ENCODE measurements at places on chromosomes 1 and 21.
A peak's percentile ranks its signal among the peaks of the same experiment; 100 is the strongest.

- DNase-seq, result peak; percentile 34
Measured at GRCh38 chr1:42756956-42757891, 9.6 kb downstream of the P3H1 start.

GRCh38 chr21:32844076-32844475 is 72.5 kb upstream of the PAXBP1 start:
- DNase-seq, result no peak

GRCh38 chr1:230047114-230047865 is 19.7 kb upstream of the GALNT2 start:
- DNase-seq, result no peak

GRCh38 chr1:211735208-211736170 is 60.1 kb upstream of the NEK2 start:
- no peak for DNase-seq

- no peak for DNase-seq
Measured at GRCh38 chr1:229253151-229253974, 17.5 kb upstream of the RAB4A start.

GRCh38 chr1:25694167-25695007 is 77.8 kb downstream of the MAN1C1 start:
- peak; percentile 26 for DNase-seq

- DNase-seq, result no peak
Measured at GRCh38 chr1:15411593-15412137, 2.0 kb downstream of the EFHD2 start.

GRCh38 chr1:63624911-63625310 is 31.7 kb downstream of the PGM1 start:
- no peak for DNase-seq

DNA sequence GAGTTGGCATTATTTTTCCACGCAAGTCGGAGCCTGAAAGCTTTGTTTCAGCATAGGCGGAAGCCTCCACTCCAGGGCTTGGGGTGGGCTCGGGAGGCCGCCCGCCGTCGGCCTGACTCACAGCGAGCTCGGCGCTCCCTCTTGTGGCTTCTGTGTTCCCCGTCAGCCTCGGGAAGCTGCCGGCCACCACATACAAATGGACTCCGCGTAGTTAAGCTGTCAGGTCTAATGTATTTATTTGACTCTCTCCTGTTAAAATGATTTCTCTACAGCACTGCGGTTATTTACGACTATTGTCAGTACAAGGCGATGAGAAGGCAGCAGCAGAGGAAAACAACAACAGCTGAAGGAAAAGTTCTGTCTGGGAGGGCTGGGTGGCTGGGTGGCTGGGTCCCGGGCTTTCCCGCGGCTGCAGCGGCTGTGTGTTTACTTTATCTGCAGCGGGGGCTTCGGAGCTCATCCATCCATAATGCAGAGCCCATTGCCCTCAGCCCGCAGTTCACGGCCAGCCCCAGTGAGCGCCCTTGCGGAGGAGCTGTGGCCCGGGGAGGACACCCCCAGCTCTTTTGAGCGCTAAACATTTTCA is 375.7 kb upstream of the CAMK1G start:
- peak; percentile 46 for DNase-seq

- no peak for DNase-seq
Measured at GRCh38 chr1:166900987-166901386, 24.9 kb upstream of the TADA1 start.

DNA sequence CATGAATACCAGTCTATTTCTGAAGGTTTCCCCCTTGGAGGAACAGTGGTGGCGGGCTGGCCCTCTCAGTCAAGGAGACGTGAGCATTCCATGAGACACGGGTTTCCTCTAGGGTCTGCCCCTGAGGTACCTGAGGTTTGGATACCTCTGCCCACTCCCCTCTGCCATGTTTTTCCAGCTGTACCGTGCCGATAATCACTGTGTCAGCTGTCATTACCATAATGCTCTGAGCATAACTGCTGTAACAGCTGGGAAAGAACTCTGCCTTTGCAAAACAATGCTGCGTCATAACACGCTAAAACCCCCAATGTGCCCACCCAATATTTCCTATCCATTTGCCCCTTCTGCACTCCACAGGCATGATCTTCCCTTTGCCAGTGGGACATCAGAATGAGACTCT is 425.1 kb downstream of the KIF26B start:
- DNase-seq, result no peak

- DNase-seq, result no peak
Measured at GRCh38 chr1:38772026-38772425, 87.5 kb downstream of the RRAGC start.

DNA sequence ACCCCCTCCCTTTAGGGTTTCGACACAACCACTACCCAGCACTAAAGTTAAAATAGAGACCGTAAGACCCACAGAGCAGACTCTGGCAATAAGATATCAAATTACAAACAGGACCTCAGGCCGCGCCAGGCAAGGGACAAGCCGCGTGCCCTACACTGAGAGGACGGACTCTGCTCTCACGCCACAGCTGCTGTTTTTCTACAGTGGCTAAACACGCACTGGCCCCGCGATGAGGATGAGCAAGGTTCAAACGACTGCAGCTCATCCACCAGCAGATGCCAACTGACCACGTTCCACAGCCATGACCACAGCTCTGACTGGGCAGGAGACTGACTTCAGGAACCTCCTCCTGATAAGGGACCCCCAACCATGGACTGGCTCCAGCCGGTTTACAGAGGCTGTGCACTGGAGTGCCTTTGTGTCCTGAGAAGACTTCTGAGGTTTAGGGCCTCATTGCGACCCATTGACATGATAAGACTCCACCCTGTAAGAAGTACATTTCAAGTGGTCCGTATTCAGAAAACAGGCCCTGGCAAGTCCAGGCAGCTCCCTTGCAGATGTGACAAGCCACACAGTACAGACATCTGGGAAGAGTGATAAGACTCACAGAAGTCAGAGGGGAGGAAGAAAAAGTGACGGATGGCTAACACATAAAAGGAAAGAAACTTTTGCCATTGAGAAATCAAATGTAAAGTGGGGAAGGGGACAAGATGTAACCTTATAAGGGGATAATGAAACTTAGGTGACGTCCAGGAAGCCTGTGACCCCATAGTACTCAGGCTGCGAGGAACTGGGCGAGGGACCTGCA is 1.5 kb upstream of the KRTAP10-6 start:
- peak; percentile 87 for DNase-seq

DNA sequence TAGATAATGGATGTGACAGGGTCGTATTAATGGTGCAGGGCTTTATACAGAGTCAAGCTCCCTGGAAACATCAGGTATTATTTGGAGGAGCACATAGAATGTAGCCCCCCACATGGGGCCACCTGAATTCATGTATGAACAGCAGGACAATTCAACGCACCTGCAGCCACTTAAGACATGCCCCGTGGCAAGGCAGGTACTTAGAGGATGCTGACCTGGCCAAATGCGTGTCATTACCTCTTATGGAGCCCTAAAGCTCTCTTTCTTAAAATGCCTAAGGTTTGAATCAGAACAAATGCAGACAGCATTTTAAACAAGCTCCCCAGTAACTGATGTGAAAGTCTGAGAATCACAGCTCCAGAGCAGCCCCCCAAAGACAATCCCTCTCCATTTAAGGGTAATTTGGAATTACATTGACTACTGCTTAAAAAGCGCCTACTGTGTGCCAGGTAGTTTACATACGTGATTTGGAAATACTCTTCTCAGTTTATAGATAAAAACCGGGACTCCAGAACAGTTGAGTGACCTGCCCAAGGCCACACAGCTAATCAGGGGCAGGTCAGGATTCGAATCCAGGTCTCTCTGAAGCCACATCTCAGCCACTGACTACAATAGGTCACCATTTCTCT is 71.0 kb upstream of the KLHDC7A start:
- no peak for DNase-seq

- no peak for DNase-seq
Measured at GRCh38 chr1:72439036-72439435, 156.7 kb upstream of the NEGR1 start.

GRCh38 chr1:38898653-38899230 is 17.4 kb upstream of the GJA9 start:
- DNase-seq, result no peak

- no peak for DNase-seq
Measured at GRCh38 chr1:57623791-57624538, 200.1 kb upstream of the DAB1 start.

DNA sequence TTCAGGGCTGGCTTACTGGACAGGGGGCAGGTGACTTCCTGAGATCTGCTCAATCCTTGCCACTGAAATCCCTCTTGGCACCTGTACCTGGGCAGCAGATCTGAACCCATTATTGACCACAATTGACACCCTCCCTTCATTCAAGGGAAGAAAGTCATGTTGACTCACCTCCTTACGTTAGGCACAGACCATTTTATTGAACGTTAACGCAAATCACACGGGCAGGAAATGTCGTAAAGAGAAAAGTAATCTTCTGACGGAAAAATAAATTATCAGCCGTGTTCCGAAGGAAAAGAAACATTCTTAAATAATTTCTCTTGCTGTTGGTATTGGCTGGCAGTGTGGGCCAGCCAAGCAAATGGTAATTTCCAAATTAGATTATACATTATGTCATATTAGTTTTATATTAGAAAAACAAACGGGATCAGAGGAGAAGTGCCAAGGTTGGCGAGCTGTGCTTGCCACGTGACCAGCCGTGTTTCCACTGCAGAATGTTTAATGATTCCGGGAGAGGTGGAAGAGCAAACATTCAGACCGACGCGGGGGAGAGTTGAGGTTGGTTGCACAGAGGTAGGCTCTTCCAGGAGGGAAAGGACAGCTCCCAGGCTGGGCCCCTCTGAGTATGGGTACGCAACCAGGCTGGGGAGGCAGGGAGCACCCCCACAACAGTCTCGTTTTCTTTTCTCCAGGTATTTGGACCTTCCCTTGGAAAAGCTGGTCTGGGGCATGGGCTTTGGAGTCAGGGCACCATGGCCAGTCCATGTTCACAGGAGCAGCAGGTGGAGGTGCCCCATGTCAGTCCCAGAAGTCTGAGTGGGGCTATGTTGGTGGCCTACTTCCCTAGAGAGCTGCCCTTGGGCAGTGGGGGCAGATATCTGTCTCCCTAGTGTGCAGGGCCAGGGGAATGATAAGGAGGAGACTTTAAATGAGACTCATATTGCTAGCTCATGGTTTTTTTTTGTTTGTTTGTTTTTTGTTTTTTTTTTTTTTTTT is 121.1 kb downstream of the FOXD2 start:
- peak; percentile 55 for DNase-seq

DNA sequence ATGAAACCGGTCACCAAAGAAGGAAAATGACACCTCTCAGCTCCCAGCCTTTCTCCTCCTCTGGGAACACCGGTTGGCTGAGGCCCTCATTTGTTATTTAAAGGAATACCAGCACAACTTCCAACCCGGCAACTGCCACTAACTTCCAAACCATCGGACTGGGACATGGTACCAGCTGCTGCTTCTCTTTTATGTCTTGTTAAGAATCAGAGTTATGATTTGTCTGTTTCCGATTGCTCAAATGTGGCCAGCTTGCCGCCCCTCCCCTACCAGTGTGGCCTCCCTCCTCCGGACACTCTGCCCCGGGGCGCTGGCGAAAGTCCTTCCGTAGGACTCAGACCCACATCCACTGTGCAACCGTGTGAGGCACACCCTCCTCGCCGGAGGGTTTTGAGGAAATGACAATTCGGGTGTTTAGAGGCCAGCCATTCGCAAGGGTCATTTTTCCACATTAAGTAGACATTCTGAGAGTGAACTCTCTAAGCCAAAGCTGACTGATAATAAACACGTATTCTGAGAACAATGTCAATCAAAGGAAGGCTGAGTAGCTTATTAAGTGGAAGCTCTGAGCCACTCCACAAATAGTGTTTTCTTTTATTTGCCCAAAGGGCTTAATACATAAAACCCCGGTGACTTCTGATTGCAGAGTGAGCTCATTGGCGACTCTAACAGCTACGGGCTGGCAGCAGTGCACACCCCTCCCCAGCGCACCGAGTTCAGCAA is 5.5 kb downstream of the RIPK4 start:
- DNase-seq, result peak; percentile 90

DNA sequence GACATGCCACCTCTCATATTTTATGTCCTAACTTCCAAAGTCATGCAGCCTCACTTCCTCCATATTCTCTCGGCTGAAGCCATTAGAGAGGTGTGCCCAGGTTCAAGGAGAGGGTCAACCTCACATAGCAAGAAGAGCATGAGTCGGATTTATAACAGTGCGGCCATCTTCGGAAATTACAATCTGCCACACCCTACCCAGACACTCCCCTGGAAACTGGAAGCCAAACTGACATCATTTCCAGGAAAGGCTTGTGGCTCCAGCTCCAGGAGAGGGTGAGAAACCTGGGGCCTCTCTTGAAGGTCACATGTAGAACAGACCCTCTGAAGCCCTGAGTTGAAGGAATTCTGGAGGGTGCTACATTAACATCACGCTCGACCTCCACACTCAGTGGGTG is 73.5 kb downstream of the RRAGC start:
- DNase-seq, result no peak

GRCh38 chr1:2208309-2209239 is 14.0 kb upstream of the FAAP20 start:
- DNase-seq, result peak; percentile 28
